ENCODE measurements at places on chromosomes 7 and 10. TPM values are rescaled to one million over a fixed set of nuclear protein-coding genes. Genes with fewer than 3 reads are reported as not detected.

DNA sequence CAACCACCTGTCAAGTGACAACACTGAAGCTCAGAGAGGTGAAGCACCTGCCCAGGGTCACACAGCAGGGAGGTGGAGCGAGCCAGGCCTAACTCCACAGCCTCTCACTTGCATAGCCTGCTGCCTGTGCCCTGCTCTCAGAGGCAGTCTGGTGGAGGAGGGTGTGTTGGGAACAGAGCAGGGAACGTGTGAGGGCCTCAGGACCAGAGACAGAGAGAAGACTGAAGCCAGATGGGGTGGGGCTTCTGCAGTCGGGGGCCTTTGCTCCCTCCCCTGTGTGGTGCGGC lies 114.0 kb downstream of the PTPN20 start:
- H3K36me3 ChIP-seq = no peaks in the 10 kb centered on the region
- no peak overlapping the region for H3K4me3 ChIP-seq
- H3K27me3 ChIP-seq = no peaks in the 10 kb centered on the region
- DNase-seq = peak; percentile 6

DNA sequence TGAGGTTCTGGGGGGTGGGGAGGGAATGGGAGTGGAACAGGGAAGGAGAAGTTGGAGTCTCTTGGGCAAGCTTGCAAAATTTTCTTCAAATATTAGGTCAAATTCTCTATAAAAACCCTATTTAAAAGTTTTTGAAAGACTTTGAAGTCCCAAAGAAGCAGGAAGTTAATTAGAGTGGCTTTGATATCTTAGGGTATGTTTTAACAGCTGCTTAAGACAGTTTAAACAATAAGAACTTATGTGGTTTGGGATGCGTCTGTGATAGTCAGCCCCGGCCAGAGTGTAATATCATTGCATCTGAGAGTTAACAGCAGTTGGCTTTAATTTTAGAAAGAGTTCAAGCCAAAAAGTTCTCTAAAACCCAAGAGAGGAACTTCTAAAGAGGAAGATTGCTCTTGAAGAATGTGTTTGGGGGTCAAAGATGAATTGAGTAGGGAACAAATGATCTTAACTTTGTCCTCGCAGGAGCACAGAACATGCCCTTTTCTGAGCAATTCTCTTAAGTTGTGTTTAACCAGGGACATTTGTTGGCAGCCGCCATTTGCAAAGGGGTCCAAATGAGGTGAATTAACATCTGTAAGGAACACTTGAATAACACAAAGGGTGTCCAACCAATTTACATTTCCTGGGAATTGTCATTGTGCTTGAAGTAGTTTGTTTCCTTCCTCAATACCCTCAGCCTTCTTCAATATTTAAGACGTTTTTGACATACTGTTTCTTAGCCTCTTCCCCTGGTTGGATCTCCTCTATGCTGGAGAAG lies 182.4 kb downstream of the PTEN start:
- peak overlapping the region; percentile 33 for H3K27ac ChIP-seq
- DNase-seq = no peak
- H3K36me3 ChIP-seq = no peaks in the 10 kb centered on the region
- H3K4me1 ChIP-seq = peaks cover 25% of the 10 kb centered on the region
- no peak overlapping the region for H3K4me3 ChIP-seq
- H3K27me3 ChIP-seq = no peaks in the 10 kb centered on the region

GRCh38 chr10:110138197-110138812 lies 69.1 kb upstream of the MXI1 start:
- H3K4me1 ChIP-seq = peaks cover 20% of the 10 kb centered on the region
- H3K27ac ChIP-seq = no peak overlapping the region
- H3K36me3 ChIP-seq = no peaks in the 10 kb centered on the region
- DNase-seq = no peak

DNA sequence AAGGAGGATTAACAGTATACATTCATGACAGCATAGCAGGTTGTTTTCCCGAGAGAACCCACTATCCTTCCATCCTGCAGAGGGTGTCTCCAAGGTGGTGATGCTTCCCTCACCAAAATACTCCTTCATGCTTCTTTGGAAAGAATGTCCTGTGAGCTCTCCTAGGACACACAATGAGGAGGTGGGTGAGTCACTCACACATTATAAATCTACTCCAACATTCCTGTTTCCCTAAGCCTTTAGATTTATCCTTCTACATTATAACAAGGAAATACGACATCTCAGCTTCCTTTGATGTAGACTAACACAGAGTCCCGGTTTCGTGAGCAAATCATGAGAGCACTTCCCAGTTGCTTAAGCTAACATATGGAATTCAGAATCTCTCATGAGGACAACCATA lies 689.7 kb upstream of the CELF2 start:
- H3K36me3 ChIP-seq = no peaks in the 10 kb centered on the region
- no peaks in the 10 kb centered on the region for H3K27me3 ChIP-seq
- no peaks in the 10 kb centered on the region for H3K4me1 ChIP-seq

DNA sequence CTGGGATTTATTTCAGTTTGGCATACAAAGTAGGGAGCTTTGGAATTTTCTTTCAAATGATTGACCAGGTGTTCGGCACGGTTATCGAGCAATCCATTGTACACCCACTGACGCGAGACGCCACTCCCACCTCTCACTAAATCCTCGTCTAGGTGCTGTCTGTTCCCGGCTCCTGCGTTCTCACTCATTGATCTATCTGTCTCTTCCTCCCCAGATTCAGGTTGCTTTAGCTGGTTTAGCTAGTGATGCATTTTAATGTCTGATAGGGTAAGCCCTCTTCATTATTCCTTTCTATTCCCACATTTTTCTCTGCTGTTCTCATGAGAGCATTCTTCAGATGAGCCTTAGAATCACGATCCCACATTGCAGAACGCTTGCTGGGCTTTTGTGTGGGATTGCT lies 91.7 kb downstream of the ELFN1 start:
- DNase-seq = no peak
- no peak overlapping the region for H3K4me3 ChIP-seq
- no peaks in the 10 kb centered on the region for H3K36me3 ChIP-seq
- H3K27ac ChIP-seq = no peak overlapping the region

Gene NPSR1
- total RNA-seq = not detected

Gene TMEM273
- 9.1 TPM for total RNA-seq

Gene MINDY3
- 7.6 TPM for total RNA-seq
